ENCODE measurements at places on chromosomes 4 and X.

DNA sequence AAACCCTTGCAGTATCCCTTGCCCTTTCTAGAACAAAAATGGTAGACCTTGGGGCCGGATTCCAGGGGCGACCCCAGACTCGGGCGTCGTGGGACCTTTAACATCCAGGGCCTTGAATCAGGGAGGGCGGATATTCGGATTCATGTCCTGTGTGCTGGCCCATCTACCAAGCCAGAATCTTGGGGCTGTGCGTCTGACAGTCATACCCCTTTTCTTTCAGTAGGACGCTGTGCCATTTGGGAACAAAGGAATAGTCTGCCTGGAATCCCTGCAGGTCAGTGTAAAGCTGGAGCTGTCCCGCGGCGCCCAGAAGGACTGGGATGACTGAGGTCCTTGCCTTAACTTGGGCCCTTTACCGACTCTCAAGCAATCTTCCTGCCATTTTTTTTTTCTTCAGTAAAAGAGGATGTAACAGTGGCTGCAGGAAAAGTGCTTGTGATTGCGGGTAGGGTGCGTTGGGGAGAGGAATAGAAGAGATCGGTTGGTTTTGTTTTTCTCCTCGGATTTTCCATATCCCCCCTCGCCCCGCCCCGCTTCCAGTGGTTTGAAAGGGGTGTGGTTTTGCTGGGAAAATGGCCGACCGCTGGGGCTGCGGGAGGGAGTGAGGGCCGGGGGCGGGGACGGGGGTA, 518 bp downstream of the ARMCX1 start:
- no peak for DNase-seq

DNA sequence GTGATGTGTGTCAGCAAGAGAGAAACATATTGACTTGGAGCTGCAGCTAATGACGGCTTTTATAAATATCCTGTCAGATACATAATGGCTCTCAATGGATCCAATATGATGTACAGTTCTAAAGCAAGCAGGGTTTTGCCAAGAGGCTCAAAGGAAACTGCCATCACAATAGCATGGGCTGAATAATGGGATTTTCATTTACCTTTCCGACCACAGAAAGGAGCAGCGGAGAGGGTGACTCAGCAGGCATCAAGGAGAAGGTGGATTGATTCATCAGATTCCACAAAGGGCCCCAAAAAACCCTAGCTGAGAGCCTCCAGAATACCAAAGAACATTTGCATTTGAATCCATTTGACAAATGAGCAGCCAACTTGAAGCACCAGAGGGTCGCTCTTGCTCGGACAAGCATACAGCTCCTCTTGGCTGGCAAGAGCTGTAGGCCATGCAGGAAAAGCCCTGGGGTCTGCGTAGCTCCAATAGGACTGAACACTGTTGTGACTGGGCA, 355.7 kb upstream of the NOCT start:
- no peak for DNase-seq

- DNase-seq, result no peak
Measured at GRCh38 chr4:7515390-7515902, 80.7 kb upstream of the PSAPL1 start.

DNA sequence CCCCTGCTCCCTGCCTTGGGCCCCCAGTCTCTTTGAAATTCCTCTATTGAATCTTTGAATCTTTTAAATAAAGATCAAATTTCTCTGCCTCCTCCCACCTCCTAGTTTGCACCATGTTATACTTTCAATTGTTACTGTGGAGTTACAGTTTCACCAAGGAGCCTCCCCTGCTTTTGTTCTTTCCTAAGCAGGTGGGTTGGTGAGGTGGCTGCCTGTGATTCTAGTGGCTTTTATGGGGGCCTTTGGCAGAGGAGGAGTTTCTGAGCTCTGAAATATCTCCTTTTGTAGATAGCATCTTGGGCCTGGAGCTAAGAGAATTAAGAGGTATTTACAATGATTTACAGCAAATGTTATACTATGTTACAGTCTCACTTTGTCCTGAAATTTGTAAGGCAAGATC, 133.8 kb upstream of the STX18 start:
- DNase-seq, result no peak

GRCh38 chr4:76312457-76312856, 5.9 kb downstream of the STBD1 start:
- no peak for DNase-seq

DNA sequence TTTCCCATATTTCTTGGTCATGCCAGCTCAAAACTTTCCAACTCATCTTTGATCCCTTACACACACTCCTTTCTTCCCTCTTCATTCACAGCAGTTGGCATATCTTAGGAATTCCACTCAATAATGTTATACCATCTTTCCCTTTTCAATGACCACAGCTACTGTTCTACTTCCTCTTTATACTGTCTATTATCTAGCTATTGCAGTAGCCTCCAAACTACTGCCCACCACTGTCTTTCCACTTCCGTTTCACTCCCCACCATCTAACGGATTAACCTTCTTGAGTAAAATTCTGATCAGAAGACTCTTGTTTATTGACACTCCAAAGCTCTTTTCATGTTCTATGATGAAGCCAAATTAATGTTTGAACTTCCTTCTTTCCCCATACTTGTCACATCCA, 55.8 kb downstream of the ADAMTS3 start:
- DNase-seq, result no peak

GRCh38 chr4:148779771-148780170, 337.6 kb upstream of the NR3C2 start:
- no peak for DNase-seq

GRCh38 chr4:94758700-94759399, 1.1 kb downstream of the BMPR1B start:
- no peak for DNase-seq

DNA sequence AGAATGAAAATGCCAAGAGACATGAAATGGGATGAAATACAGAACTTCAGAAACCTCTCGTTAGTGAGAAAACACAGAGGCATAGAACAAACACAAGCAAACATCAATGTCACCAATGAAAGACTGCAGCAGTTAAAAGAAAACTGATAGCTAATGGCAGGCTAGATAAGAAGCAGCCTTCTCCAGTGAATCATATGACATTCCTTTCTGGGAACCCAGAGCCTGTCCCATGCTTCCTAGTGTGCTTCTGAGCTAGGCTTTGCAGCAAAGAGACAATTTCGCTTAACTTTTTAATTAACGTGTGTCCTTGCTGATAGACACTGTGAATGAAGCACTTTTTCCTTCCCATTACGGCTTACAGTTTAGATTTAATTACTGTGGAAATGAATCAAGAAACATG, 444.6 kb downstream of the IL15 start:
- no peak for DNase-seq

GRCh38 chr4:4423706-4424498, 37.0 kb downstream of the NSG1 start:
- no peak for DNase-seq

DNA sequence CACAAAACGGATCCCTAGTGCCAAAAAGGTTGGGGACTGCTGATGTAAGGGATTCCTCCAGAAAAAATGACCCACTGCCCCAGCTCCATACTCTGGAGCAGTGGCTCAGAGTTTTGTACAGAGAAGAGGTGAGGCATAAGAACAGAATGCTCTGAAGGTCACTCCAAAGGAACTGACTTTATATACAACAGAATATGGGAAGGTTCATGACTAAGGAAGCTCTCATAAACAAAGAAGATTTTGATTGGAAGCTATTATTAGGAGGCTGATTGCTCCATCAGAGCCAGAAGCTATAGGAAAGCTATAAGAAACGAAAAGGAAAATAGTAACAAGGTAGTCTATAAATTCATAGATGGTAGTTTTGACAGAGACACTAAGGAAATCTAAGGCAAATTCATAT, 203.1 kb downstream of the SLC7A11 start:
- DNase-seq, result peak; percentile 21

GRCh38 chr4:7665321-7665720, 230.6 kb upstream of the PSAPL1 start:
- no peak for DNase-seq

DNA sequence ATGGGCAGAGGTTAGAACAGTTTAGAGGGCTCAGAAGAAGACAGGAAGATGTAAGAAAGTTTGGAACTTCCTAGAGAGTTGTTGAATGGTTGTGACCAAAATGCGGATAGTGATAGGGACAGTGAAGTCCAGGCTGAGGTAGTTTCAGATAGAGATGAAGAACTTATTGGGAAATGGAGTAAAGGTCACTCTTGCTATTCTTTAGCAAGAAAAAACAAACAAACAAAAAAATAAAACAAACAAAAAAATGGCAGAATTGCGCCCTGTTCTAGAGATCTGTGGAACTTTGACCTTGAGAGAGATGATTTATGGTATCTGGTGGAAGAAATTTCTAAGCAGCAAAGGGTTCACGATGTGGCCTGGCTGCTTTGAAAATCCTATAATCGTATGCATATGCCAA, 185.1 kb upstream of the SFRP2 start:
- DNase-seq, result no peak

- DNase-seq, result no peak
Measured at GRCh38 chrX:11439846-11440245, 146.6 kb downstream of the AMELX start.

- DNase-seq, result no peak
Measured at GRCh38 chrX:71629467-71629866, 11.2 kb upstream of the CXCR3 start.

GRCh38 chr4:97653701-97654100, 489.6 kb downstream of the STPG2 start:
- DNase-seq, result no peak

DNA sequence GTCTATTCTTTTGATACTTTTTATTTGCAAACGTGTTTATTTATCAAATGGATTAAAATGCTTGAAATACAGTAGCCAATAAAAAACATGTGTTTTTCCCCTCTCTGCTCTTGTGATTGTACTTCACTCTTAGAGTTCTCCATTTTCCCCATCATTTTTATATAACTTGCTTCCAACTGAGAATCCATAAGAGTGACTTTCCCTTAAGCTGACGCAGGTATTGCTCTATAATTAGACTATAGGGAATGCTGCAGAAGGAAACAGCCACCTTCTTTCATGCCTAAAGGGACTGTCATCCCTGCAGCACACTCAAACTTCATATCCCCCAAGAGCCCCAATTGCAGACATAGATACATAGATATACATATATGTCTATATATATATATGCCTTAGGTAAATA, 456.9 kb downstream of the ADGRL3 start:
- DNase-seq, result no peak

- no peak for DNase-seq
Measured at GRCh38 chr4:96983830-96984229, 1143.9 kb downstream of the PDHA2 start.

GRCh38 chr4:58042176-58042575, 932.0 kb upstream of the IGFBP7 start:
- DNase-seq, result peak; percentile 64

- no peak for DNase-seq
Measured at GRCh38 chr4:91256043-91256442, 1047.7 kb upstream of the GRID2 start.

GRCh38 chrX:132433551-132433950, 55.3 kb downstream of the MBNL3 start:
- DNase-seq, result no peak

GRCh38 chr4:175297965-175298565, 379.9 kb downstream of the ADAM29 start:
- peak; percentile 25 for DNase-seq
